ENCODE measurements at places on chromosomes 6 and 20.

DNA sequence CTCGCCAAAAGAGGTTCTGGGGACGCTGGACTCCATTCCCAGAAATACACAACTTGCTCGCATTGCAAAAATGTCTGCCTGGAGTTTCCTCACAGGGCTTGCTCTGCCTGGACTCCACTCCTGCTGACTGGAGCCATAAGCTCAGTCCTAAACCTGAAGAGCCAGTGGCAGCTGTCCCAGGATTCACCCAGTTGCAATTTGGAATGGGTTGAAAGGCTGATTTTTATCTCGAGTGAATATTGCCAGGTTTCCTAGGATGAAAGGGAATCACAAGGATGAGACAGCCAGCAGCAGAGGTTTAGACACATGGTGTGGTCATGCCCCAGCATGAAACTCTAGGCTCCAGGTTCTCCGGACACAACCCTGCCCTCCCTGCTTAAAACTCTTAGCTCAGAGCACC lies 223.3 kb downstream of the BMP7 start:
- DNase-seq, result no peak

DNA sequence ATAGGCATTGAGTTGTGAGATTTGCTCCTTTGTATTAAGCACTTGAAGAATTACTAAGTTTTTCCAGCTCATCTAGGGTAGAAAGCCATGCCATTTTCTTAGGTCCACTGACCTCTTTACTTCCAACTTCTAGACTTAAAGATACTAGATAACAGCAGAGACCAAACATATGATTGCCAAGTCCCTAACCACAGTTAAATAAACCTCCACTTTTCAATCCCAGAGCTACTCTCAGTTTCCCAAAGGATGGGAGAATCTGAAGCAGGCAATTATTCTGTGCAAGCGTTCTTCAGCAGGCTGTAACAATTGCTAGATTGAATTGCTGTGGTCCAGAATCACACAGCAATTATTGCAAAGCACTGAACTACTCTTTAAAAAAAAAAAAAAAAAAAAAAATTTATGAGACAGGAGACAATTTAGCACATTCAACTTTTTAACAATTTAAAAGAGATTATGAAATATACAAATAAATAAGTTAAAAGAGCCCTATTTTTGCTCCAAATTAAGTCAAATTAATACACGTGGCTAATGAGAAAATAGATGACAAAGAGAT lies 104.0 kb upstream of the PRSS16 start:
- no peak for DNase-seq

- no peak for DNase-seq
These were observed 796 bp downstream of the PHF20 start for GRCh38 chr20:35772563-35773058.

GRCh38 chr6:108914235-108915022 lies 66.2 kb downstream of the ARMC2 start:
- DNase-seq, result no peak

DNA sequence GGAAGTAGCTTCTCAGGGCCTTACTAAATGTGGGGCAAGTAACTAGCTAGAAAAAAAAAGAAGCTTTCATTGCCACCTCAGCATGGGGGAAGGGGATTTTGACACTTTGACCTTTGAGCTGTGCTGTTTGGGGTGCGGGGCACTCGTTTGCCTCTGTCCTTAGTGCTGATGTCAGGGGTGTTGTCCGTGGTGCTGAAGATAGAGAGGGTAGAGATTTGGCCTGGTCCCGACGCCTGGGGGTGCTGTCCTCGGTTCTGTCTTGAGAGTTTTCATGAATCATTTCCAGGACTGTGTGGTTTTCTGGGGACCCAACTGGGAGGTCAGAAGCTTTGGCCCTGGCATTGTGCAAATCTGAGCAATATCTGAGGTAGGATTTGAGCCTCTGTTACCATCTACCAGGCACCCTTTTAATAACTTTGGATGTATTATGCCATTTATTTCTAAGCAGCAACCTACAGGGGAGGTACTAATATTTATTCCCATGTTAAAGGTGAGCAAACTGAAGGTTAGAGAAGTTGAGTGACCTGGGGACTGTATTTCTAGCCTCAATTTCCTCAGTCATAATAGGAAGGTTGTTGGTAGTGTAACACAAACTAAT lies 78.0 kb downstream of the DLGAP4 start:
- no peak for DNase-seq

GRCh38 chr6:134247231-134247833 lies 70.6 kb downstream of the SGK1 start:
- no peak for DNase-seq

DNA sequence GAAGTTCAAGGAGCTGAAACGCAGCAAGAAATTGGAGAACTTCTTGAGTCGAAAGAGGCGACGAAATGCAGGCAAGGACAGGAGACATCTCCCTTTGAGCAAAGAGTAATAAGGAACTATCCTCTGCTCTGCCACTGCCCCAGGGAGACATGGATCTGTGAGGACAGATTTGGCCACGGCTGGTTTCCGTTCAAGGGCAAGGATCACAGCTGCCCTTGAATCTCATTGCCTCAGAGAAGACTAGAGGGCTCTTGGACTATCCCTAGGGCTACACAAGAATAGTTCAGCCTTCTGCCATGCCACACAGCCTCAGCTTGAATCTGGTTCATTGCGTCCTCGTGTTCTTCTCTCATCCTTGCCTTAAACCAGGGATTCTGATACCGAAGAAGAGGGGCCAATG lies 7.7 kb downstream of the RRP36 start:
- DNase-seq, result no peak

All from dorsolateral prefrontal cortex (tissue), 122 donors.